ENCODE measurements at places on chromosomes 2 and 18.

DNA sequence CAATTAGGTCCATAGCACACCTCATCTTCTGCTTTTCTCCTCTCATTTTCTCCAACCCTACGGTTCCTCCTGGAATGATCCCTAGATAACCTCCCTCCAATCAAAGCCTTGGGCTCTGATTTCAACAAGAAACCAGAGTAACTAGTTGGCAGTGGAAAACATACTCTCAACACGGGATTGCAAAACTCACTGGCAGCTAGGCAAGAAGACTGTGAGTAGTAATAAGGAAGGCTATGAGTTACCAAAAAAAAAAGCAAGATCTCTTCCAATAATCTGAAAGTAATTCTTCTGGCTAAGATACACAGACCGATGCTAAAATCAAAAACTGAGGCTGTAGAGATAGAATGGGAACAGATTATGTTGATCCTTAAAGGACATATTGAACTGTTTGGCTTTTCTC is 28.4 kb upstream of the CCDC102B start:
- no peak for DNase-seq

- no peak for DNase-seq
These were observed 270.5 kb upstream of the MEIS1 start for GRCh38 chr2:66164470-66164869.

DNA sequence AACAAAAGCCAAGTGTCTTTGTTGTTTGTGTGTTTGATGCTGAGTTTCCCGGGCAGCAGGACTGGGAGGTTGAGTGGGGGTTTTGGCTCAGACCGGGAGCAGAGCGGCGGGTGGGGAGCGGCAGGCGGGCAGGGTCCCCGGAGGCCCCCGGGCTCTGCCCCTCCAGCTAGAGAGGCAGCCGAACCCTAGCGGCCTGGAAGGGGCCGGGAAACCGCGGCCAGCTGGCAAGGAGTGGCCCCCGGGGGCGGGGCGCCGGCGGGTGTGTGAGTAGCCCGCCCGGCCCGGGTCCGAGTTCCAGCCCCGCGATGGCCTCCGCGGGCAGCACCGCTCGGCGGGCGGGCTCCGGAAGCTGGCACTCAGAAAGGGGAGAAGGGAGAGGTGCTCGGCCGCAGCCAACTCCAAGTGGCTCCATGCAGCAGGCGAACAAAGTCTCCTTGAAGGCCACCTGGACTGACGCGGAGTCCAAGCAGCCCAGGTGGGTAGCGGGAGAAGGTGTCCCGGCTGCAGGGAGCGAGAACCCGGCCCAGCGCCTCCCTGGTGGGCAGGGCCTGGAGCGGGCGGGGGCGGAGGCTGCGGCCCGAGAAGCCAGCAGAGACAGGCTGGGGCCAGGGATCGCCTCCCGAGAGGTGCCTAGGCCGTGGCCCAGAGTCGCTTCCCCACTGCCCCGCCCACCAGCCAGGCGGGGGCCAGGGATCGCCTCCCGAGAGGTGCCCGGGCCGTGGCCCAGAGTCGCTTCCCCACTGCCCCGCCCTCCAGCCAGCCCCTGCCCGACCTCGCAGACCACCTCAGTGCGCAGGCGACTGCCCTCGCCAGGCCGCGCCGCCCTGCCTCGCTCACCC is at the start of gene ANKRD53:
Gene ANKRD53 (plus strand): TSS at position 290 of the 839 bp plus-strand sequence. CDS start 16 bp downstream, at position 306.
- no peak for DNase-seq

GRCh38 chr18:44599412-44599811 is 81.3 kb upstream of the SETBP1 start:
- DNase-seq = no peak

GRCh38 chr2:156464106-156464505 is 27.9 kb downstream of the GPD2 start:
- no peak for DNase-seq

DNA sequence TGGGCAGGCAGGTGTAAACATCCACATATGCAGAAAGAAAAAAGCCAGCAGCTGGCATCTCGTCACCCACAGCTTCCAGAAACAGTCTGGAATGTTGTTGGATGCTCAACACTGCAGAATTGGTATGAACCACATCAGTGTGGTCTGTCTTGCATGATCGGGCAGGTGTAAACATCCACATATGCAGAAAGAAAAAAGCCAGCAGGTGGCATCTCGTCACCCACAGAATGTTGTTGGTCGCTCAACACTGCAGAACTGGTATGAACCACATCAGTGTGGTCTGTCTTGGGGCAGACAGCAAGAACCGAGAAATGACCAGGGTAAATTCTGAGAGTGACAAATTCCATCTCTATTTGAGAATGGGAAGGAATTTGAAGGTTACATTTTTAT is 39.6 kb downstream of the DOCK10 start:
- DNase-seq = no peak

DNA sequence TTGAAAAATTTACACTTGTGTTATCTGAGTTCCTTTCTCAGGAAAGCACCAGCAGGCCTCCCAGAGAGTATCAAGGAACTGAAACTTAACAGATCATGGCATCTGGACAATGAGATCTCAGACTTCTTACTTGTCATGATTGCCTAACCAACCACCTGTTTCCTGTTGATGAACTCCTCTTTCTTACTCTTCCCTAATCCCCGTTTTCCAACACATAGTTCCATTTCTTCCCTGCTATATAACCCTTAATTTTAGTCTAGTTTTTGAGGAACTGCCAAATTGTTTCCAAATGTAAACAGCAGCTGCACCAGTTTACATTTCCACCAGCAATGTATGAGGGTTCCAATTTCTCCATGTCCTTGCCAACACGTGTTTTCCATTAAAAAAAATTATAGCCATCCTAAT is 6.1 kb upstream of the FAM171B start:
- DNase-seq = no peak

DNA sequence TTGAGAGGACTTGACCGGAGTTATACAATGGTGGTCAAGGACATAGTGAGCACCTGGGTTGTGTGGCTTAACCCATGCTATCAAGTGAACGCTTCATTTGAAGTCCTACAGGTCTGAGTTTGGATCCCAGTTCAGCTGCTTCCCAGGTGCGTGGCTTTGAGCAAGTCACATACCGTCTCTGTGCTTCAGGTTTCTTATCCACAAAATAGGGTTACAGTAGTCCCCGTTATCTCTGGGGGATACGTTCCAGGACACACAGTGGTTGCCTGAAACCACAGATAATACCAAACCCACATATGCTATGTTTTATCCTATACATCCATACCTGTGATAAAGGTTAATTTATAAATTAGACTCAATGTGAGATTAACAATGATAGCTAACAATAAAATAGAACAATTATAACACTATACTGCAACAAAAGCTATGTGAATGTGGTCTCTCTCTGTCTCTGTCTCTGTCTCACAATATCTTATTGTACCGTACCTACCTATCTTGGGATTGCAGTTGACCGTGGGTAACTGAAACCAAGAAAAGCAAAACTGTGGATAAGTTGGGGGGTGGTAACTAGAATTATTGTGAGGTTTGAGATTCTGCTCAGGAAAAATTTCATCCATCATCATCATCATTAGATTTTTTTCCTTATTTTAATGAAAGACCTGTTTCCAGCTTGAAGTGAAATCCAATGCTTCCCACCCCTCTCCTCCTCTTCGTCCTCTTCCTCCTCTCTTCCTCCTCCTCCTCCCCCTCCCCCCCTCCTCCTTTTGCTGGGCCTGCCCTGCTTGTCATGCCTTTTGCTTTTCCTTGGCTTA is 22.7 kb downstream of the LBH start:
- DNase-seq = no peak

DNA sequence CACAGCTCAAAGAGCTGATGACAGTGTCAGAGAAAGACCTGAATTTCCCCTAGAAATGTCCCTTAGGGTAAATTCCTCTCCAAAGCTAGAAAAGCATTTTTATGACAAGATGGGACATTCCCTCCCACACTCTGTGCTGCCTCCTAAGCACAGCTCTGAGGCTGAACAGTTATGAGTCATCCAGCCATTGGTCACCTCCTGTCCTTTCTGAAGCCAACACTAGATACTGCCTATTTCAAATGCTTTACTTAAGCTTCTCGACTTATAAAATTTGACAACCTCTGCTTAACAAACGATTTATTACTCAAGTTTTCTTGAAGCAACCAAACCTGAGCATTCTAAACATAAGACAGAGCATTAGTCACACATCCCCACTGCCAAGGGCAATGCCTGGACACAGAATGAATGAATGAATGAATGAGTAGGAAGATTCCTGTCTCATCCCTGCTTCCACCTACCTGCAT is 35.4 kb downstream of the B4GALT6 start:
- DNase-seq = no peak

GRCh38 chr2:239274391-239275043 is 126.3 kb downstream of the HDAC4 start:
- peak; percentile 62 for DNase-seq
